Uterus (tissue), 4 donors: ENCODE measurements at places on chromosomes 1 and 21. TPM values are rescaled to one million over a fixed set of nuclear protein-coding genes. Genes with fewer than 3 reads are reported as not detected.

ORC1 gene
- total RNA-seq: 4.6 TPM

MMEL1 gene
- total RNA-seq: 2.6 TPM

- H3K36me3 ChIP-seq: no peaks in the 10 kb centered on the region
- H3K4me3 ChIP-seq: no peak overlapping the region
- no peak overlapping the region for H3K27ac ChIP-seq
- no peaks in the 10 kb centered on the region for H3K27me3 ChIP-seq
- H3K4me1 ChIP-seq: no peaks in the 10 kb centered on the region
- DNase-seq: no peak
These were observed 26.7 kb upstream of the SPSB1 start for GRCh38 chr1:9265968-9266367.

AZIN2 gene
- total RNA-seq: 1.2 TPM

DNA sequence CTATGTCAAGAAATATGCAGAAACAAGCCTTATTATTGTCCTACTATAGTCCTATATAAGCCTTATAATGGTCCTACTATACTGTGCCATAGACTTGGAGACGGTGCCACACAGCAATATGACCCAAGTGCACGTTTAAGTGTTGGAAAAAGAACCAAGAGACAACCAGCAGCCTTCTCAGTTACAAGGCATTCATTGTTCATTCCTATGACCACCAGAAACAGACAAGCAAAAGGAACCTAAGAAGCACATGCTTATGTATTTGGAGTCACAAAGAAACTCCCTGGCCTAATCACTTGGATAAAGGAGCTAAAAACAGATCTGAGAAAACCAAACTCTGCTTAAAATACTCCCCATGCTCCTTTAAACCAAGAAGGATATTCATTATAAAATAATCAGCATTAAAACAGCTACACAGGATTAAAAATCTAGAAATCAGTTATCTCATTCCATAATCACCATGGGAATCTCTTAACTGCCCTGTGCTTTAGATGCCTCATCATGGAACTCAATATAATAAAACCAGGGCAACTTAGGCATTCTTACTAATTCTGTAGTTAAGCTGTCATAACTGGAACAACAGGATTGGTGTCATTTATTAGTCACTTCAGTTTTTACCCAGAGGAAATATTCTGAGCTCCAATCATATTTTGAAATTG is 7.0 kb downstream of the COLGALT2 start:
- no peak overlapping the region for H3K27ac ChIP-seq
- no peaks in the 10 kb centered on the region for H3K4me1 ChIP-seq
- DNase-seq: no peak
- H3K36me3 ChIP-seq: no peaks in the 10 kb centered on the region
- H3K27me3 ChIP-seq: no peaks in the 10 kb centered on the region

GRCh38 chr1:100249155-100249536 is 488 bp downstream of the DBT start:
- H3K27ac ChIP-seq: peak overlapping the region; percentile 88
- H3K4me1 ChIP-seq: peaks cover 9% of the 10 kb centered on the region
- H3K36me3 ChIP-seq: no peaks in the 10 kb centered on the region
- no peak for DNase-seq

GRCh38 chr1:181044449-181044966 is 10.7 kb downstream of the MR1 start:
- no peak overlapping the region for H3K4me3 ChIP-seq
- no peaks in the 10 kb centered on the region for H3K4me1 ChIP-seq
- H3K27me3 ChIP-seq: no peaks in the 10 kb centered on the region
- DNase-seq: no peak

- no peaks in the 10 kb centered on the region for H3K36me3 ChIP-seq
- no peak overlapping the region for H3K4me3 ChIP-seq
- peak; percentile 37 for DNase-seq
- no peak overlapping the region for H3K27ac ChIP-seq
- no peaks in the 10 kb centered on the region for H3K27me3 ChIP-seq
- peaks cover 3% of the 10 kb centered on the region for H3K4me1 ChIP-seq
These were observed 58.8 kb downstream of the TOR1AIP2 start for GRCh38 chr1:179818743-179819173.

DNA sequence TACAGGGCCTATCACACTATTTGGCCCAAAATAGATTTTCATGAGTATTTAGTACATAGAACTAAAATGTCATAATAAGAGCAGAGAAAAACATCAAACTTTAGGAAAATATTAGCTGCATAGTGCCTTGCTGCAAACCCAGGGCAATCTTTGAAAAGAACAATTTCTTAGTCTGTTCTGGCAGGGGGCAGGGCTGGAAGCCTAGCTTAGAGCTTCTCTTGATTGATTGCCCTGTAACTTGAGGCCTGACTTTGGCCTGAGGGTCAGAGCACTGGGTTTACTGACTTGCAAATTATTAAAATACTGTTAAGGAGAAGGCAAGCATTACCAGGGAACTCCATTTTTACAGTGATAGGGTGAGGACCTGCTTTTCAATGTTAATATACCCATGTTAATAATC is 115.8 kb upstream of the SPAG17 start:
- no peak overlapping the region for H3K4me3 ChIP-seq
- no peak for DNase-seq
- H3K4me1 ChIP-seq: no peaks in the 10 kb centered on the region
- no peak overlapping the region for H3K27ac ChIP-seq

DNA sequence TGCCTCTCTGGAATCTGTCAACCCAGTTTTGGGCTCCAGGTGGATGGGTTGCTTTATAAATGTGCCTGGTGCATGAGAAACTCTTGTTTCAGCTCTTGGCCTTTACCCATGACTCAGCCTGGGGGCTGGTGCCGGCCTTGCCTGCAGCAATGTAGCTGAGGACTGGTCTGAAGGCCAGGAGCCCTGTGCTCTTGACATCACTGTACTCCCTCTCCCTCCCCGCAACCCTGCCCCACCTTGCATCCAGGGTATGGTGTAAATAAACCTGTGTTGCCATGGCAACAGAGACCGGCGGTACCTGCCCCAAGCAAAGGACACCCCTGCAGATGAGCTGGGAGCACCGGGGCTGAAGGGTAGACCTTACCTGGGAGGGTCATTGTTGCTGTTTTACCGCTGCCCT is 13.3 kb downstream of the FAM151A start:
- H3K4me3 ChIP-seq: no peak overlapping the region
- H3K27me3 ChIP-seq: no peaks in the 10 kb centered on the region
- peak; percentile 5 for DNase-seq
- H3K27ac ChIP-seq: no peak overlapping the region
- no peaks in the 10 kb centered on the region for H3K4me1 ChIP-seq
- H3K36me3 ChIP-seq: no peaks in the 10 kb centered on the region

SLC2A1 gene
- 4.6 TPM for total RNA-seq

TMPRSS3 gene
- not detected for total RNA-seq

PRR9 gene
- total RNA-seq: not detected

DNA sequence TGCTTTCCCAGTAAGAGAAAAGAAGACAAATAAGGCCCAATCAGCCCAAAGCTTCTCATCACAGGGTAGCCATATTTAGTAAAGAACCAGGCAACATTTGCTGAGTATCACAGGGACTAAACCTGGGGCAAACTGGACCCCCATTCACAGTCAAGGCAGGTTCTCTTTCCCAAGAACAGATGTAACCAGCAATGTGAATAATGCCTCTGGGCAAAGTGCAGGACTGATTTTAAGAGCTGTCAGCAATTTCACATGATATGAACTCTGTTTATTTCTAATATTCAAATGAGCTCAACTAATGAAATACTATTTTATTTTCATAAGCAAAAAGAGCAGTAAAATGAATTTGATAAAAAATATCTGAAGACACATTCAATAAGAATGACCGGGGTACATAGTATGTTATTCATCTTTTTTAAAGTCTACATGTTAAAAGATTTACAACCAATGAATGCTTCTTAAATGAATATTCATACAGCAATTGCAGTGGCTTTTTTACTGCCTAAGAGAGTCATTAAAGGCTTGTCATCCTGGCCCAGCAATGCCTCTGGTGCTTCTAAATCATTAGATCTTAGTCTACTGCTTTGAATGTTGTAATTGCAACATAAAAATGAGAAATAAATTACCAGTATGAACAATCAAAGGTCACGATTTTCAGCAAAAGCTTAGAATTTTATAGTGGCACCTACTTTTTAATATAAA is 308.8 kb downstream of the SMYD3 start:
- H3K4me3 ChIP-seq: no peak overlapping the region
- H3K4me1 ChIP-seq: no peaks in the 10 kb centered on the region
- H3K27me3 ChIP-seq: no peaks in the 10 kb centered on the region
- no peak for DNase-seq
- H3K27ac ChIP-seq: no peak overlapping the region

GRCh38 chr1:221765527-221765926 is 23.6 kb upstream of the DUSP10 start:
- no peaks in the 10 kb centered on the region for H3K36me3 ChIP-seq
- no peak overlapping the region for H3K4me3 ChIP-seq
- no peak overlapping the region for H3K27ac ChIP-seq
- H3K4me1 ChIP-seq: no peaks in the 10 kb centered on the region
- DNase-seq: no peak

OR2T29 gene
- not detected for total RNA-seq

COL6A2 gene
- total RNA-seq: 1,200 TPM

- H3K27ac ChIP-seq: no peak overlapping the region
- no peaks in the 10 kb centered on the region for H3K27me3 ChIP-seq
- no peaks in the 10 kb centered on the region for H3K36me3 ChIP-seq
- no peak overlapping the region for H3K4me3 ChIP-seq
- no peak for DNase-seq
These were observed 16.3 kb downstream of the ABCD3 start for GRCh38 chr1:94434365-94435045.

GRCh38 chr21:28719723-28720122 is 273.0 kb downstream of the LTN1 start:
- H3K36me3 ChIP-seq: no peaks in the 10 kb centered on the region
- DNase-seq: no peak
- H3K27ac ChIP-seq: no peak overlapping the region
- H3K27me3 ChIP-seq: no peaks in the 10 kb centered on the region
- H3K4me1 ChIP-seq: no peaks in the 10 kb centered on the region
